ENCODE measurements at places on chromosomes 13 and 19.
A peak's percentile ranks its signal among the peaks of the same experiment; 100 is the strongest.

- DNase-seq = no peak
Measured at GRCh38 chr13:93477238-93477637, 250.6 kb downstream of the GPC6 start.

DNA sequence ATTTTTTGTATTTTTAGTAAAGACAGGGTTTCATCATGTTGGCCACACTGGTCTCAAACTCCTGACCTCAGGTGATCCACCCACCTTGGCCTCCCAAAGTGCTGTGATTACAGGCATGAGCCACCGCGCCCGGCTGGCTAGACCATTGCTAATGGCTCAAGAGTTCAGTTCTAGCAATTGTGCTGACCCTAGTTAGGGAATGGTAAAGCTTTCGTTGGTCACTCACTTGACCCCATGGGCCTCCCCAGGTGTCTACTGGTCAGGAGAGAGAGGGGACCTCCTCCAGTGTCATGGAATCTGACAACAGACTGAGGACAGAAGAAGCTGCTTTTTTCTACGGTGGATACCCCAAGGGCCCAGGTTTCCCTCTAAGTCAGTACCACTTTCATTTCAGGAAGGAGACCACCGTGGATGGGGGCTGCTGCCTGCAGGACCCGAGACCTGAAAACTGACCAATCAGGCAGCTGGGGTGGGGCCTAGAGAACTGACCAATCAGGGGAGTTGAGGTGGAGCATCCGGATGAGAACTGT is 575 bp upstream of the ZNF556 start:
- DNase-seq = no peak

- DNase-seq = no peak
Measured at GRCh38 chr19:51779703-51780102, 15.3 kb upstream of the FPR3 start.

GRCh38 chr19:7505288-7505681 is 10.6 kb upstream of the ZNF358 start:
- DNase-seq = no peak

DNA sequence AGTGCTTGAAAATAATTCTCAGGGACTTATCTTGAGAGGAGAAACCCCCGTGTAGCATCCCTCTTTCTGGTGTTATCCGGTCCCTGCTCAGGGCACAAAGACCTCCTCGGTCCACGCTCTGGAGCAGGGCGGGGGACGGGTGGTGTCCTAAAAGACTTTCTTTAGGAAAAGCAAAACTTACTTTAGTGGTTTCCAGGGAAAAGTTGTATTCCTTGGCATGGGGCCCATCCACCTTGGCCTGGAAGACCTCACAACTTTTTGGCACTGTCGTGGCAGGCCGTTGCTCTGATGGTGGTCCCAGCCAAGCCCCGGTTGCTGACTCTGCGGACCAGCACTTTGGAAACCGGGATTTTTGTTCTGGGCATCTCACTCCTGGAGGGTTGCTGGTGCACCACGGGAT is 2.7 kb downstream of the AMER2 start:
- no peak for DNase-seq

GRCh38 chr13:42645717-42646116 is 71.8 kb downstream of the TNFSF11 start:
- no peak for DNase-seq

DNA sequence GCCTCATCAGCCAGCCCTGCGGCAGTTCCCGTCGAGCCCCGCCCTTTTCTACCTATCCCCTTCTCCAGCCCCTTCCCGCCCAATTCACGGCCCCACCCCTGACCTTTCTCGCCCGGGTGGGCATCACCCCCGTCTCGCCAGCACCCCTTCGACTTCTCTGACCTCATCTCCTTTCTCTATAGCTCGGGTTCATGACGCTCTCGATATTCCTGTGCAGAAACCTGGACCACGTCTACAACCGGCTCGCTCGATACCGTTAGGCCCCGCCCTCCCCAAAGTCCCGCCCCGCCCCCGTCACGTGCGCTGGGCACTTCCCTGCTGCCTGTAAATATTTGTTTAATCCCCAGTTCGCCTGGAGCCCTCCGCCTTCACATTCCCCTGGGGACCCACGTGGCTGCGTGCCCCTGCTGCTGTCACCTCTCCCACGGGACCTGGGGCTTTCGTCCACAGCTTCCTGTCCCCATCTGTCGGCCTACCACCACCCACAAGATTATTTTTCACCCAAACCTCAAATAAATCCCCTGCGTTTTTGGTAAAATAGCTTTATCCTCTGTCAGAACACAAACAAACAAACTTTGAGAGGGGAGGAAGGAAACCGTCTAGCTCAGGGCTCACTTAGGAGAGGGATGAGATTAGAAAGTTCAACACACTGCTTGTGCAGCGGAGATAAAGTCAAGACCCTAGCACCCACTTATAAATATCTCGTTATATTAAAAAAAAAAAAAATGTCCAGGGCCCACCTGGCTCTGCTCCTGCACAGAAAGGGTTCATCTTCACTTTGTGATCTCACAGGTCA is 5.1 kb downstream of the CD37 start:
- no peak for DNase-seq

DNA sequence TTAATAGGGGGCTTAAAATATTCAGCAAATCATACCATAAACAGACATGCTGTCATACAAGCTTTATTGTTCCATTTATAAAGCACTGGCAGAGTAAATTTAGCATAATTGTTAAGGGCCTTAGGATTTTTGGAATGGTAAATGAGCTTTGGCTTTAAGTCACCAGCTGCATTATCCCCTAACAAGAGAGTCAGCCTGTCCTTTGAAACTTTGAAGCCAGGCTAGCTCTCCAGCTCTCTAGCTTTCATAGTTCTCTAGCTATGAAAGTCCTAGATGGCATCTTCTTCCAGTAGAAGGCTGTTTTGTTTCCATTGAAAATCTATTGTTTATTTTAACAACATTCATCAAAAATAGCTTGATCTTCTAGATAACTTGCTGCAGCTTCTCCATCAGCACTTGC is 420.8 kb upstream of the GPC6 start:
- no peak for DNase-seq

DNA sequence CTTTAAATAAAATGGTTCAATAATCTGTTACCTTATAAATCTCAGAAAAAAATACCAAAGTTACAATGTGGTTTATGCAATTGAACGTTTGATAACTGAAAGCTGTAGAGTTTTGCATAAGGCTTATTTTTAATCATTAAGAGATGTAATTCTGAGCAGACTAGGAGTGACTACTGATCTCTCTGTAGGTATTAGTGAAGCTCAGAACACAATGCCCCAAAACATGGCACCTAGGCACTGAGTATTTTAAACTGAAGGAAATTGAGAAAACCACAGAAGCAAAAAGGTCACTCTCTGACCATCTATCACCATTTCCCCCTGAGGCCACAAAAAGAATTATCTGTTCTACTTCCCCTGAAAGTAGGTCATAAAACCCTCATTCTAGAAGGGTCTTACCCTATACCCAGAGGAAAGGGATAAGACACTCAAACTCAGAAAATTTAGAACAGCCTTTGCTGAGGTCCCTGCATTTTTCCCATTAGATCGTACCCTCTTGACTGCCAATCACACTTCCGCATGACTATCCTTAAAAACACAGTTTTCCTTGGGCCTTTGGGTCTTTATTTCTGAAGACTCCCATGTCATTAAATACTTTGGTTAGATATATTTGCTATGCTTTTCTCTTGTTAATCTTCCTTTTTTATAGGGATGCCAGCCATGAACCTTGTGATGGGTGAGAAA is 158.1 kb downstream of the PCDH9 start:
- DNase-seq = no peak

GRCh38 chr13:28955264-28955966 is 135.3 kb downstream of the MTUS2 start:
- DNase-seq = no peak

GRCh38 chr13:42466609-42467008 is 107.3 kb upstream of the TNFSF11 start:
- DNase-seq = no peak

DNA sequence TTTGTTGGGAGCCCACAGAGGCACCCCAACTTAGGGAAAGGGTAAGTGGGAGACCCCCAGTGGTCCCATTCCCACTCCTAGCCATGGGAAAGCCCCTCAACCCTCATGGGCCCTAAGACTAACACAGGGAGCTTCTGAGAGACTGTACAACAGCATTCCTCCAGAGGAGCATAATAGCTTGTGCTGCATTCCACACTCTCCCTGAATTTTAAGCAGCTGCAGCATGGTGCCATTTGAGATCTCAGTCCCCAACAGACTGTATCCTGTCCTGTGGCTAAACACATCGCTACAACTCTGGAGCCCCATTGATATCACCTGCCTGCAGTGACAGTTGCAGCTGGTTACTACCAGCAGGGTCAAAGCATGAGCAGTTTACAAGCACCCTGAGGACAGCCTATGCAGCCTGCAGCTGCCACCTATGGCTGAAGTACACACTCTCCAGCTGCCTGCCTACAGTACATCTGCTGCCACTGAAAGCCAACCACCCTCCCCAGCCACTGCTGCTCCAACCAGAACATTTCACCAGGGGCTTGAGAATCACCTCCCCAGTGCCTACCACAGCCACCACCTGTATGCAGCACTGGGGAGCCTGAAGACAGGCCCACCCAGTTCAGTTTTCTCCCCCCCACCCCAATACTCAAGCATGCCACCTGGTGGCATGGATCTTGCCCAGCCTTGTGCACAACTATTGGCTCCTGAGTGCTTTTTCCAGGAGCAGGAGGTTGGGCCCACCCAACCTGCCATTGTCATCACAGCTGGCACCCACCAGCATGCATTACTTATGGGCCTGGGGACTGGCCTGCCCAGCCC is 557.3 kb downstream of the GPC5 start:
- no peak for DNase-seq

DNA sequence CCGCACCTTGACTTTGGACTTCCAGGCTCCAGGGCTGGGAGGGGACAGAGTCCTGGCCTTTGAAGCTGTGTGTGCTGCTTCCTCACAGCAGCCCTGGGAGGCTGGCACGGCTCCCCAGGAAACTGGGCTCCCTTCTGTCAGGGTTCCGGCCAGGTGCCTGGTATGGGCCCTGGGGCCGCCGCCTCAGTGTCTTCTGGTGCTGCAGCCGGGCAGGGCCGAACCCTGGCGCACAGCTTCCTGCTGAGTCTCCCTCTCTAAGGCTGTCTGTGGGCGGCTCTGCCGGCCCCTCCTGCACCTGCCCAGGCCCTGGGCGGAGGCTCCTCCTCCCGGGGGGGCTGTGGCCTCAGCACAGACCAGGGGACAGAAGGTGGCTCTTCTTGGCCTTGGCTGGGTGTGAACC is 32.4 kb downstream of the GPX4 start:
- DNase-seq = no peak

DNA sequence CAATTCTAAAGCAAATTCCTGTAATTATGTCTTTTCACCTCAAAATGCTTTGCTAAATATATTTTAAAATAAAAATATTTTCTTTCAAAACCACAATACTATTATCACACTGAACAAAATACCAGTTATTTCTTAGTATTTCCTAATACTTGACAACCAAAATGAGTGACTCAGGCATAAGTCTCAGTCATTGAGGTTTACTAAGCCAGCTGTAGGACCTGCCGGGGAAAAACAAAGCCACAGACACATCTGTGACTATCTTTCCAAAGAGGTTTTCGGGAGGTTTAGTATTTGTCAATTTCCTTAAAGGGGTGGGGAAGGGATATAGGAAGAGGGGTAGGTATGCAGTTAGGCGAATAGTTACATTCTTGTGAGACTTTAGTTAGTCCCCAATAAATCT is 3.2 kb upstream of the ZNF235 start:
- peak; percentile 16 for DNase-seq

DNA sequence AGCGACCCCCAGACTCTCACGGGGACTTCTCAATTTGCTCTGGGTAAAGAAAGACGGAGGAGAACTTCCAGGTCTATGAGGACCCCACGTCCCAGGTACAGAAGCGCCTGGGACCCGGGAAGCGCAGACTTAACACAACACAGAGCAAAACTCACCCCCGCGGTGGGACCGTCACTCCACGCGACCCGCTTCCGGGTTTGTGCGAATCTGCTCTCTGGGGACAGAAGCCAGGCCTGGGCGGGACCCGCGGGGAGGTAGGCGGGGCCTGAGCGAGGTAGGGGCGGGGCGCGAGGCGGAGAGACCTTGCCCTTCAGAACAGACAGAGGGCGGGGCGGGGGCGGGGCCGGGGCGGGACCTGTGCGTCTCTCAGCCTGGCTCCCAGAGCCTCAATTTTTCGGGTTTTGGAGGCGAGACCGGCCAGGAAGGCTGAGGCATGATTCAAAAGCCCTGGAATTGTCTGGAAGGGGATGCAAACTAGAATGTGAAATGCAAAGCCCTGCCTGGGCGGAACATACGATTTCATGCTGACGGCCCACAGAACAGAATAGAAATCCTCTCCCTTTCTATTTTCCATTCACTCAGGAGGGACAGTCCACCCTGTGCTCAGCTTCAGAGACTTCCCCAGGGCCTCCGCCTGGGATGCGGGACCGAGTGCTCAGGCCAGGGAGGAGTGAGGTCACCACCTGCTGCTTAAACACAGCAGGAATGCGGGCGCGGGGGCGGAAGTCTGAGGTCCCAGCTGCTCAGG is 19.3 kb upstream of the ZNF888 start:
- peak; percentile 93 for DNase-seq

DNA sequence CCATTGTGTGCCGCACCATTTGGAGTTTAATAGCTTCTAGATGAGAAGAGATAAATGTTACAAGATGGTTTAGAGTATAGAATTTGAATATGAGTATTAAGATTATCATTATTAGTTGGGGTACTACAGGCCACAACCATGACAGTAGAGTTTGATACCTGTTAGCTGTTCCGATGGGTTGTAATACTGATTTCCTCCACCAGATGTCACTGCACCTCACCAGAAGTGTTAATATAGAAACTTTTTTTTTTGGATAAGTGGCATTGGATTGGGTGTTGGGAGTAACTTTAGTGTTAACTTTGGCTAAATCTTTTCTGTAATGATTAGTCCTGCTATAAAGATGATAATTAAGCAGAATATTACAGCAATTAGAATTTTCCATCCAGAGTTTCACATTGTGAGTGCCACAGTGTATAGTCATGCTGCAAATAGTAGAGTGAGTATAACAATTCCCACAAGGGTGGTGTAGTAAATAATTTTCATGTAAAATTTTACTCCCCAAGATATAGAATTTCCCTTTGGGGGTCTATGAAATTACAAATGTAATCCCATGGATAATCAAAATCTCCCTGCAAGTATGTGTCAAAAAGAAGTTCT is 56.3 kb downstream of the PSG3 start:
- DNase-seq = peak; percentile 3

DNA sequence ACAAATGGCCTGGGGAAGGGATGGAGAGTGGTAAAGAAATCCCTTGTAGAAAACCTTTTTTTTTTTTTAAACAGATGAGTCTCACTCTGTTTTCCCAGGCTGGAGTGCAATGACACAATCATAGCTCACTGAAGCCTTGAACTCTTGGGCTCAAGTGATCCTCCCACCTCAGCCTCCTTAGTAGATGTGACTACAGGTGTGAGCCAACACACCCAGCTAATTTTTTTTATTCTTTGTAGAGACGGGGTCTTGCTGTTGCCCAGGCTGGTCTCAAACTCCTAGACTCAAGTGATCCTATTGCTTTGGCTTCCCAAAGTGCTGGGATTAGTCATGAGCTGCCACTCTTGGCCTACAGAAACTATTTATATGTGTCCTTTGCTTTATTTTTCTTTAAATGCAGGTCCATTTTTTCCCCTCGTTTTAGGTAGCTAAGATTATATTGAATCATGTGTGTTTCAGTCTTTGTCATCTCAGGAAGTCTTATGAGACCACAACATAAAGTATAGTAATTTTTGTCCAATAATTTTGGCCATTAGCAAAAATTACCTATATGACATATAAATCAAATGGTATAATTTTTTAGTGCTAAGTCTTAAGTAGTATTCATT is 10.5 kb downstream of the LPAR6 start:
- no peak for DNase-seq

GRCh38 chr19:45423033-45423588 is 606 bp downstream of the ERCC1 start:
- DNase-seq = no peak

Measured in HL-60 (cell line).